Stimulated activated CD8-positive, alpha-beta memory T cell treated with anti-CD3 and anti-CD28 coated beads, Interleukin-15, amount 100 ng/mL, for 4 hours (primary cell): ENCODE measurements at places on chromosomes 5 and 9.

DNA sequence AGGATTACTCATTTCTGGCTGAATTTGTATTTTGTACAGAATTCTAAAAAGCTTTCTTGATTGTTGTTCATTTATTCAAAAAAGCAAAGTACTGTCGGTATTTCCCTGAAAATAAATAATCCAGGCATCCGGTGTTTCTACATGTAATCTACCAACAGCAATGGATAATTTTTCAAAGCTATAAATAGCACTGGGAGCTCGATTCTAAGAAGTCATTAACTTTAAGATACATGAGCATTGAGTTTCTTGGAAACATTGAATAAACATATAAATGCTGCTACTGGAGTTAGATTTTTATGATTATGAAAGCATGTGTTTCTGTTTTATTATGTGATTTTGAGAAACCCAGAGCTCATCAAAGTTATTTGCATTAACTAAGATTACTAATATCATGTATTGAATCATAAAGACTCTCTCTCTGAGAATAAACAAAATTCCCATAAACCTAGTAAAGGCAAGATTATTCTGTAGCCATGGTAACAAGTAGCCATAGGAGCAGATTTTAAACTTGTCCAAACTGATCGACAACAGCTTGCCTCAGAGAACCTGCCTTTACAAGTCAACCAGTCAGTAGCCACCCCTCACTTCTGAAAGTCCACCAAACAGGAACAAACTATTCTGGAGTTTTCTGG, 197.0 kb downstream of the DRD1 start:
- no peak for DNase-seq

DNA sequence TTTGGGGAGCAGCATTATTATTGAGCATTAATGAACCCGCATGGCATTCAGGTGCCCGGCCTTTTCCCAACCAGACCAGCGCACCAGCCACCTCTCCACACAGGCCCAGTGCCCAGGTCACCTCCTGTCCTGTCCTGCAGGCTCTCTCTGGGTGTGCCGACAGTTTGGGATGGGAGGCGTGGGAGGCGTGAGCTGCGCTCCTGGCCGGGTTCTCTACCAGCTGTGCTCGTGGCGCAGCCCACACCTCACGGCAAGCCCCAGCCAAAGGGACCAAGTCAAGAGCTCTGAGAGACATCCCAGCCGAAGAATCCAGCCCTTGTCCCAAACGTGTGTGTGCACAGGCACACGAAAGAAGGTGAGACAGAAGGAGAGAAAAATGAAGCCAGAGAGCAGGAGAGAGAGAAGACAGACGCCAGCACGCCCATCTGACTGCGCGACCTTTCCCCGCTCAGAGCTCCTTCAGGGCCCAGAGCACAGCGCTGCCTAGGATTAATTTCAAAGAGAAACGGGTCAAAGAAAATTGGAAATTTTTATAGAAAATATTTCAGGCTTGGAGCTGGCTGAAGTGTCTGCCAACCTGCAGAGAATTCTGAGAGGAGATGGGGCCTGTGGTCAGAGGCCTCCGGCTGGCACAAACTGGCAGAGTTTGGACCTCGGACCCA, 81.7 kb downstream of the ADAMTS2 start:
- DNase-seq: no peak

DNA sequence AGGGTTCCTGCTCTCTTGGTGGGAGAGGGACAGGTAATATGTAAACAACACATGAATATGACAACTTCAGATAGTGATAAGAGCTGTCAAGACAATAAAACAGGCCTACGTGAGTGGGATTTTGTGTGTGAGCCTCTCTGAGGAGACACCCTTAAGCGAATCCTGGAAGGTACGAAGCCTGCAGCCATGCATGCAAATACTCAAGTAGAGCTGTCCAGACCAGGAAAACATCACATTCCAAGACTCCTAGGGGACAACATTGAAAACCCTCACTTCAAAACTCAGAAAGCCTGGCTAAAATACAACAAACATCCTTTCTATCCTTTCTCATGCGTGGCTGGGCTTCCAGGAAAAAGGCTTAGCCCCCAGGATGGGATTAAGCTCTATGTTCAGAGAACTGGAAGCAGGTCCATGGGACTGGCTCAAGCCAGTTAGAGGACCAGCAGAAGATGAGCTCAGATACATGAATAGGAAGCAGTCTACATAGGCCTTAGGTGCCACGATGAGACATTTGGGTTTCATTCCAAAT, 124.8 kb upstream of the IQGAP2 start:
- no peak for DNase-seq

DNA sequence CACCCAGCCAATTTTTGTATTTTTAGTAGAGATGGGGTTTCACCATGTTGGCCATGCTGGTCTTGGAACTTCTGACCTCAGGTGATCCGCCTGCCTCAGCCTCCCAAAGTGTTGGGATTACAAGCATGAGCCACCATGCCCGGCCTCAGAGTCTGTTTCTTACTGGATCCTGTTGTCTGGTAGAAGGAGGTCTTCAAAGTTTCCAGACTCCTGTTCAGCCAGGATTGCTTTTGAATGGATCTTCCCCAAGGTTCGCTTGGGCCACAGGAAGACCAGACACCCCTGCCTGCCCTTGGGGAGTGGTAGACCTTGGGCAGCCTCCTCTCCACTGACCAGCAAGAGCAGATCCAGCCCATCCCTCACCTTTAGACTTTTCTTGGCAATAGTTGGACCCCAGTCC, 7.6 kb upstream of the LCN2 start:
- no peak for DNase-seq
